ENCODE measurements at places on chromosomes 7 and 10.

- DNase-seq, result peak; percentile 81
Observed at GRCh38 chr10:25522946-25523608, 348.3 kb downstream of the GPR158 start.

DNA sequence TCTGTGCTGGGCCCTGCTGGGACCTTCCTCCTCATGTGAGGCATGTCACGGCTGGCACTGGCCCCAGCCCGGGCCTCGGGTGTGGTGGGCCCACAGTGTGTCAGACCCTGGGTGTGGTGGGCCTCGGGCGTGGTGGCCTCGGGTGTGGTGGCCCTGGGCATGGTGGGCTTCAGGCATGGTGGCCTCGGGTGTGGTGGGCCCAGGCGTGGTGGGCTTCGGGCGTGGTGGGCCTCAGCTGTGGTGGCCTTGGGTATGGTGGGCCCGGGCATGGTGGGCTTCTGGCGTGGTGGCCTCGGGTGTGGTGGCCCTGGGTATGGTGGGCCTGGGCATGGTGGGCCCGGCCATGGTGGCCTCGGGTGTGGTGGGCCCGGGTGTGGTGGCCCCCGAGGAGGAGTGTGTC, 40.4 kb downstream of the NKX6-2 start:
- DNase-seq, result no peak

DNA sequence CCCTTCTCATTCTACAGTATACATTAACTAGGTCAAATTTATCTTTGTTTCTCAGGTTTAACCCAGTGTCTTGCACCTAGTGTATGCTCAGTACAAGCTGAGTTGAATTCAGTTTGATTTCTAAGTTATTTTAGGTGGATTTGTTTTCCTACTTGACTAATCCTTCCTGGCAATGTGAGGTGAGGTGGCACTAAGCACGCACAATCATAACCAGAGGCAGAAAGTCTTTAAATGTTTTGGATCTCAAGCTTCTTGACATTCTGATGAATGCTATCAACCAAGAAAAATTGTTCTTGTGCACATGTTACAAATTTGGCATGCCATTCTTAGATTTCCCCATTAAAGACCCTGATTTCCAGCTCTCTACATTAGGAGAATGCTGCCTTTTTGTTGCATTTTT, 3.2 kb downstream of the BZW2 start:
- DNase-seq, result no peak

GRCh38 chr7:70763961-70764691, 367.8 kb upstream of the GALNT17 start:
- DNase-seq, result no peak

- DNase-seq, result peak; percentile 63
Observed at GRCh38 chr7:156578578-156578940, 62.0 kb upstream of the RNF32 start.

- DNase-seq, result no peak
Observed at GRCh38 chr7:97865104-97865503, 7.1 kb downstream of the ASNS start.
